ENCODE measurements at places on chromosomes 6 and 20.

- DNase-seq, result no peak
Measured at GRCh38 chr20:36631646-36632045, 14.3 kb downstream of the SLA2 start.

GRCh38 chr20:10687895-10688294 is 14.1 kb upstream of the JAG1 start:
- no peak for DNase-seq

DNA sequence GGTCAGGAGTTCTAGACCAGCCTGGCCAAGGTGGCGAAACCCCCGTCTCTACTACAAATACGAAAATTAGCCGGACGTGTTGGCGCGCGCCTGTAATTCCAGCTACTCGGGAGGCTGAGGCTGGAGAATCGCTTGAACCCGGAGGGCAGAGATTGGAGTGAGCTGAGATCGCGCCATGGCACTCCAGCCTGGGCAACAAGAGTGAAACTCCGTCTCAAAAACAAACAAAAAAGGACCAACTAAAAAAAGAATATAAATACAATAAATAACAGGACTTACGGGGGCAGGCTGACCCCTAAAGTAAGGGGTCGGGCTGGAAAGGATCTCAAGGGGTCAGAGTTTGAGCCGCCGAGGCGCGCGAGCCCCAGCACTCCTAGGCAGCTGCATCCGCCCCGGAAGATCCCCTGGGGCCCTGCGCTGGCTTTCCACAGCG is 509 bp upstream of the TPD52L2 start:
- no peak for DNase-seq

DNA sequence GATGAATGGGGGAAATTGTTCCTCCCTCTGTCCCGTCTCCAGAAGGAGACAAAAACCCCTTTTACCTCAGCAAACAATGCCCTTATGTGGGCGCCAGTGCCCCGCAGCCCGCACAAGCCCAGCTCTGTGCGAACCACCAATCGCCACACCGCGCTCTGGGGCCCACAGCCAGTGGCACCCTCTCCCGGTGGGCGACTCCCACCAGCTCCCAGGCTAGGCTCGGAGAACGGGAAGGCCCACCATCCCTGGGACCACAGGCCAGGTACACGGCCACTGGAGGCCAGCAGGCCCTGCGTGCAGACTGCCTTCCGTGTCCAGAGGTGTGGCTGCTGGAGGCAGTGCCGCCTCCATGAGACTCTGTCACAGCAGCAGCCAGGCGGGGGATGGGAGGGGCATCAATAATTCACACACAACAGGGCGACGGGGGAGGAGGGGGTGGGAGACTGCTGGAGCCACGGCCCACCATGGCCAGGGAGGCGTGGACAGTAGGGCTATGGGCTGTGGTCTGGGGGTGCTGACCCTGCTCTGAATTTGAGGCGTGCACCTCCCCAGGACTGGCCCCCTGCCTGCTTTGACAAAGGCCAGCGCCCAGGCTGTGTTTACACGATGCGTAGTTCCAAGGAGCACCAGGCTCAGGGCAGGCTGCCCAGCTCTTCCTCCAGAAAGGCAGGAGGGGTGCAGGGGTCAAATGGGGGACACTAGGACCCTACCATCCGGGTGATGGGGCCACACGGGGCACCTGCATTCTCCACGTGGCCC is 105.7 kb downstream of the ASXL1 start:
- DNase-seq, result no peak

DNA sequence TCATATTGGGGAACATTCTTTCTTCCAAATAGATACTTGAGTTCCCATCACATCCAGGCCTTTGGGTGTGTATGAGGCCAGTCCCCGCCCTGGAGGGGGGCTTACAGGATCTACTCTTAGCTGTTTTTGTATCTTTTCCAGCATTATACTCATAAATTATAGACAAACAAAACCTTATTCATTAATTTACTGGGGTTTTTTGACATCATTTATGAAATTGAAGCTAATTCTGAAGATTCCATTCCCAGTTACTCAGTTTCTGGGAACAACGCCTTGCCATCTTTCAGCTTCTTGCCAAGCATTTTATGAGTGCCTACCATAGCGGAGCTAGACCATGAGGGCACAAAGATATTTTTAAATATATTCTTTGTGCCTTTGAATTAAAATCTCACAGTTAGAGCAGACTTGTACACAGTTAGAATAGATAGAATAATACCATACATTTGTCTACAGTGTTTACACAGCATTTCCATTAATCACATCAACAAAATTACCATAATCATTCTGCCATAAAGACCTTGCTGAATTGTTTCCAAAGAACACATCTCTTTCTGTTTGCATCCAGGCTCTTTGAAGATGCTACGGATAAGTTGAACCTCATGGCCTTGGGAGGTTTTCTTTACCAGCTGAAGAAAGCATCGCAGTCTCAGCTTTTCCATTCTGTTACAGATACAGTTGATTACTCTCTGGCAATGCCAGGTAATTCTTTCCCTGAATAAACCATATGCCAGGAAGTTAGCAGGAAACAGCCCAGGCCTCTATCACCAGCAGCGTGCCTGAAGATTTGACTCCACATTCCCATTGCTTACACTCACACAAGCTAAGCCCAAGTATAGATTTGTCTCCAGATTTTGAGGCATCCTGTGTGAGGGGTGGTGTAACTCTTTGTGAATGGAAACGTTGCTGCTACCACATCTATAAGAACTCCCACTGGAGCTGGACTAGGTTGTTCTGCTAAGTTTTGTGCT is 75.4 kb upstream of the PBOV1 start:
- DNase-seq, result no peak

DNA sequence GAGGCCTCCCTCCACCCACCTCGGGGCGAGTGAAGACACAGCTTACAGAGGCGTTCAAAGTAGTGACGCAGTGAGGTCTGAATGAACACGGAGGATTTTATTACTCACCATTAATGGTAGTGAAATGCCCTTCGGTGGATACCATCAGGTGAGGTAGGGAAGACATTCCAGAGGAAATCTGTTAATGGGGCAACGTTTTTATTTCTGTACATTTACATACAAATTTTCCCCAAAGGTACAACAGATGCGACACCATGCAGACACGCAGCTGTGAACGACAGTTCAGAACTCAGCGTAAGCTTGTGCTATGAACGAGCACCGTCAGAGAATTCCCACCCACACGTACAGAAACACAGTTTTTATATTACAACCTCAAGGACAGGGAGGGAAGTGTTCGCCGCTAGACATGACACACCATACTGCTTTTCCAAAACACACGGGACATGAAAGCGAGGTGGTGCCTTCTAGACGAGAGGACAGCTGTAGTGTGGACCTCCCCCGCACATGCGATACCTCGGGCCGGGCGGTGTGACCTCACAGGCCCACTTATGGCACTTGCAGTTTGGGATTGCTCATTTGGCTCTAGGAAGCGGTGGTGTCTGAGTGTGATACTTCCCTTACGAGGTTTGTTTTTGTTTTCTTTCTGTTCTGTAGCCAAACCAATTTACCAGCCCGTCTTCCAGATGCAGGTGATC is 10.7 kb downstream of the PSMG4 start:
- DNase-seq, result no peak

DNA sequence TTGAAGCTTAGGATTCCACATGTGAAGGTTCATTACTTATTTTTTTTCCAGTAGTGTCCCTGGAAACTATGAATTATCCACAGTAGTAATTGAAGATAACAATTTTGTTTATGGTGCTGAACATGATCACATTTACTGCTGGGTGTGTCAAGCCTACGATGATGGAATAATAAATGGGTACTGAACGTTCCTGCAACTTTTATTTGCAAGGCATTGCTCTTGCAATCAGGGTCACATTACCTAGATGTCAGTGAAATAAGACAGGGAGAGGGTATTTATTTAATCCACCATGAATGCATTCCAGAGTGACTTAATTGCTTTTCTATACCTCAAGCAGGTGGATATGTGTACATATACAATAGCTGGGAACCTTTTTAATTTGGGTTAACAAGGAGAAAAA is 27.0 kb upstream of the MLIP start:
- no peak for DNase-seq

DNA sequence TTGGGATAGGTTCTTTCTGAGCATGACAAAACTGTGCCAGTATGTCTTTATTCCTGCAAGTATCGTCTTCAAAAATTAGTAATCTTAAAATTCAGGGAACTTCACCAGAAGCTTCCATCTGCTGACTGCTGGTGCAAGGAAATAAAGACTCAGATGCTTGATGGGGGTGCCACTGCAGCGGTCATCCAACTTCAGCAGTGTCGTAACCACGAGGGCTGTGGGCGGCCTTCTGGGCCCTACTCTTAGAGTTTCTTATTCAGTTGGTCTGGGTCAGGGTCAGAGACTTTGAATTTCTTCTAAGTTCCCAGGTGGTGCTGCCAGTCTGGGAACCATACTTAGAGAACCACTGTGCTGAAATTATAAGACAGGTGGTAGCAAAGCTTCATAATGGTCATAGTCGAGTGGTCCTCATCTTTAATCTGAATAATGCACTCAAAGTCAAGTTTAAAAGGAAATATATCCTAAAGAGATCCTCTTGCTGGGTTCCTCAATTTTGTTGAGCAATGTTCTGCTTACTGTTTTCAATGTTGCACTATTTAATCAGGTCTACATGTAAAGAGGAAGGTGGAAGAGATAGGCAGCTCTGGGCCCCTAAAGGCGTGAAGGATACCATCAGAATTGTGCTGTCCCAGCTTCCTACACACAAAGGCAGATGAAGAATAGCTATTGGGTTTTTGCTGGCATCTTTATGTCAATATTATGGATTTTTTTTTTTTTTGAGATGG is 165.4 kb upstream of the GMDS start:
- DNase-seq, result no peak

DNA sequence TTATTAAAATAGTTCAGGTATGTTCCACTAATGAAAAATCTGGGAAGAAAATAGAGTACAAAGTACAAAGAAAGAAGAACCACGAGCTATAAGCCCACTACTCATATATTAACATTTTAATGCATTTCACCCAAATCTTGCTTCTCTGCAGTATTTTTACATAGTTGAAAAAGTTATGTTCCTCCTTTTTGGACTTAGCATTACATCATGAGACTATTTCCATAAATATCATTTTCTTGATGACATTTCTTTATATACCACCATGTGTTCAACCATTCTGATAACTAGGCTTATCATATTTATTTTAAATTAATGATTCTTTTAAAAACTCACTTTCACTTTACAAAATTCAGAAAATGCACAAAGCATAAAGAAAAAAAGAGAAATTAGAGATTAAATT is 3.0 kb downstream of the IPCEF1 start:
- no peak for DNase-seq

DNA sequence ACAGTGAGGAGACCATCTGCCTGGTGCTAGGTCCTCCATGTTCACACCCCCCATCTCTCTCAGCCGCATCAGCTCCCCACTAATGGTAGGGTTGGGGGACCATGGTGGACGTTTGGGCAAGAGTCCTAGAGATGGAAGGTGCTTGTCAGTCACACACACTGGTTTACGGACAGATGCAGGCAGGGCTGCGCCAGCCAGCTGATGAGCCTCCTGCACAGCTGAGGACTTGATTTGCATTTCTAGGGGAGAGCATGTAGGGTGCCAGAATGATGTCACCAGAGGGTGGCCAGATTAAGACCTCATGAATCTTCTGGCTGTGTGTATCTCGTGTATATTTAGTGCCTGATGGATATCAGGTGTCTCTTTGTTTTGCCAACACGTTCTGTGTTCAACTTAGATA is 28.6 kb downstream of the CST8 start:
- no peak for DNase-seq

- DNase-seq, result no peak
Measured at GRCh38 chr6:163648868-163649267, 234.3 kb downstream of the QKI start.

DNA sequence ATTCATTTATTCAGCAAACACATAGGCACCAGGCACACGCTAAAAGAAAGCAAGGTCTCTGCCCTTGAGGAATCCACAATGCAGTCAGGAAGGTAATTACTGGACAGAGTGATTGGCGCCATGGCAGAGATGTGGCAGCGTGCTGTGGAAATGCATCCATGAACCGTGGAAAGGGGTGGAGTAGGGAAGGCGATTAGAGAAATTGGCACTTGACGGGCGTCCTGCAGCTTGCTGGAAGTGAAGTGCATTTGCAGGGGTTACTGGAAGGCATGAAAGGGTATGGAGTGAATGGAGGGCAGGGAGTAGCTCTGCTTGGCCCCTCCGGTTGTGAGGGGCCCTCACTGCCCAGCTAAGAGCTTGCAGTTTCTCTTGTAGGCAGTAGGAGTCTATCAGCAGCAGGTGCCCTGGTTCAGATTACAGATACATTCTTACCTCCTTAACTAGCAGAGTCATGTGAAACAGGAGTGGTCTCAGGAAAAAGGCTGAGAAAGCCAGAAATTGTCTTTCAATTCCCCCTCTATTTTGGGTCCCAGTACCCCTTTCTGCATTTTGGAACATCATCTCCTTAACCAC is 122.5 kb upstream of the TIAM2 start:
- DNase-seq, result no peak

GRCh38 chr6:122128445-122128844 is 271.0 kb upstream of the HSF2 start:
- no peak for DNase-seq

- DNase-seq, result no peak
Measured at GRCh38 chr6:16596616-16597331, 164.5 kb downstream of the ATXN1 start.

GRCh38 chr6:85453490-85453889 is 3.6 kb downstream of the NT5E start:
- DNase-seq, result no peak

DNA sequence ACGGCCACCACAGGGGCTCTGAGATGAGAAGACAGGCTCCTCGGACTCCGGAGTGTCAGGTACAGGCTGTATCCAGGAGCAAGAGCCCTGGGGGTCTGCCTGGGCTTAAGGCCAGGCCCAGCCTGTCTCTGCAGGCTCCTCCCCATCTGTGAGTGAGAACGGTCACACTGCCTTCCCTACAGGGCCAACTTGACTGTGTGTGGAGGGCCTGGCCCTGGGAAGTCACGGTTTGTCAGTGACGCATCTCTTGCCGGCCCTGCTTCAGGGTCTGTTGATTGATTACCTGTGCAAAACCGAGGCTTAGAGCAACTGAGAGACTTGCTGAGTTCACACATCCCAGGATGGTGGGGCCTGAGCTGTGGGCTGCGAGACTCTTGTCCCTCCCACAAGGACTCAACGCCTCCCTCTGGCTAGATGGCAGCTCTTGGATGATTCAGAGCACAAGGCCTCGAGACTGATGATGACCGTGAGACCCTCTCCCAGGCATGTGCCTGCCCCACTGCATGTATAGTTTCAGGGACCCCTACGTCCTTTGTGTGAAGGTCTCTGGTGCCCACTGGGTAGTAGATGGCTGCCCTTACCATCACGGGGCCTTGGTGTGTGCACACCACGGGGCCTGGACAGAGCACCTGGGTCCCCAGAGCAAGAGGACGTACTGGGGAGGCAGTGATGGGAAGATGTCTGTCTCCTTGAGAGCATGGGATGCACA is 5.9 kb downstream of the RBM38 start:
- peak; percentile 56 for DNase-seq
